Cardiac fibroblast (primary cell): ENCODE measurements at places on chromosomes 16 and 17.

DNA sequence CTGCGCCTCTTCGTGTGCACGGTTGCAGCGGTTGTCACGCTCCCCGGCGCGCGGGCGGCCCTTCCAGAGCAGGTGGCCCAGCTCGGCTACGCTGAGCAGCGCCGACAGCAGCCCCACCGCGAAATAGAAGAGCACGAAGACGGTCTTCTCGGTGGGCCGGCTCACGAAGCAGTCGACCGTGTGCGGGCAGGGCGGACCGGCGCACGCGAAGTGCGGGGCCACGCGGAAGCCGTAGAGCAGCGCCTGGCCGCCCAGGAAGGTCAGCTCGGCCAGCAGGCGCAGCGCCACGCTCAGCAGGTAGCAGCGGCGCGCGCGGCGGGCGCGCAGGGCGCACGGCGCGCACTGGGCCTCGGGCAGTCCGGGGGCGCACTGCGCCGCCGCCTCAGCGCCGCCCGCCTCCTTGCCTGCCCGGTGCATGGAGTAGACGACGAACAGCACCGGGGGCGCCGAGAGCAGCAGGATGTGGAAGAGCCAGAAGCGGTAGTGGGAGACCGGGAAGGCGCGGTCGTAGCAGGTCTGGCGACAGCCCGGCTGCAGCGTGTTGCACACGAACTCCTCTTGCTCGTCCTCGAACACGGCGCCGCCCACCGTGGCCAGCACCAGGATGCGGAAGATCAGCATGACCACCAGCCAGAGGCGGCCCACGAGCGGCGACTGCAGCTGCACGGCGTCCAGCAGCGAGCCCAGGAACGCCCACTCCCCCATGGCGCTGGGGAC lies 1.3 kb downstream of the GJD3 start:
- peak; percentile 48 for DNase-seq

DNA sequence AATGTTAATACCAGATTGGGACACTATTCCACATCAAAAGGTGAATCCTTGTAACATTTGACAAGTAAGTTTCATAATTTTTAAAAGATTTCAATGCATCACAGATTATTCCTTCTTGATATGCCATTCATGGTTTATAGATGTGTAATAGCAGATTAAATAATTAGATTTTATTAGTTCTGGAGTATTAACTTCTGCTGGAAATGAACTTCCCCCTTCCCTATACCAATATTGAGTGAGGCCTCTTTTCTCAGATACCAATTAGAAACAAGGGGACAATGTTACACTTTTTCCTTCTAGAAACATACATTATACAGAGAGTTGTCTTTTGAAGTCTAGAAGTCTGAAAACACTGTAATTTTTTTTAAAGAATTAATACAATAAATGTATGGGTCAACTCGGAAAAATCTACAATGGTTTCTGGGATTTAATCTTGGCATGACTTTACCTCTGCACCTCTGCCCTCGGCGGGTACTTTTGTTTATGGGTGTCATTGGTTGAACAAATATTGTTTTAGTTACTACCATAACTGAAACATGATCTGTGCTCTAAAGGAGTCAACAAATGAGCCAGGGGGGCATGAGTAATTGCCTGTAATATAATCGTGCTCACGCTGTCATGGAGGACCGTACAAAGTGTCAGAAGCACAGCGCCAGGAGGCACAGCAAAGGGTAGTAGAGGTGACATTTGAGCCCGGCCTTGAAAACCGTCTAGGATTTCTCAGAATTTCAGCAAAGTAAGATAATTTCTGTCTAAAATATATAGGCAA lies 8.2 kb downstream of the LRRC37B start:
- no peak for DNase-seq

GRCh38 chr17:6556121-6557039 lies at the start of gene PITPNM3:
TSS of gene PITPNM3 (minus strand) at chr17:6556555. CDS start at chr17:6556406, 149 bp downstream.
- no peak for DNase-seq

GRCh38 chr17:1003633-1003971 lies 6.7 kb downstream of the TIMM22 start:
- no peak for DNase-seq
